ENCODE measurements at places on chromosomes 7 and 10.
A peak's percentile ranks its signal among the peaks of the same experiment; 100 is the strongest.

- no peak for DNase-seq
These were observed 9.7 kb downstream of the TECPR1 start for GRCh38 chr7:98242342-98242741.

- peak; percentile 74 for DNase-seq
These were observed 1.3 kb upstream of the GRK5 start for GRCh38 chr10:119205894-119206602.

- DNase-seq: no peak
These were observed 290.0 kb upstream of the SEMA3A start for GRCh38 chr7:84484502-84485079.

- DNase-seq: no peak
These were observed 56.3 kb downstream of the CAMK1D start for GRCh38 chr10:12405342-12406320.

DNA sequence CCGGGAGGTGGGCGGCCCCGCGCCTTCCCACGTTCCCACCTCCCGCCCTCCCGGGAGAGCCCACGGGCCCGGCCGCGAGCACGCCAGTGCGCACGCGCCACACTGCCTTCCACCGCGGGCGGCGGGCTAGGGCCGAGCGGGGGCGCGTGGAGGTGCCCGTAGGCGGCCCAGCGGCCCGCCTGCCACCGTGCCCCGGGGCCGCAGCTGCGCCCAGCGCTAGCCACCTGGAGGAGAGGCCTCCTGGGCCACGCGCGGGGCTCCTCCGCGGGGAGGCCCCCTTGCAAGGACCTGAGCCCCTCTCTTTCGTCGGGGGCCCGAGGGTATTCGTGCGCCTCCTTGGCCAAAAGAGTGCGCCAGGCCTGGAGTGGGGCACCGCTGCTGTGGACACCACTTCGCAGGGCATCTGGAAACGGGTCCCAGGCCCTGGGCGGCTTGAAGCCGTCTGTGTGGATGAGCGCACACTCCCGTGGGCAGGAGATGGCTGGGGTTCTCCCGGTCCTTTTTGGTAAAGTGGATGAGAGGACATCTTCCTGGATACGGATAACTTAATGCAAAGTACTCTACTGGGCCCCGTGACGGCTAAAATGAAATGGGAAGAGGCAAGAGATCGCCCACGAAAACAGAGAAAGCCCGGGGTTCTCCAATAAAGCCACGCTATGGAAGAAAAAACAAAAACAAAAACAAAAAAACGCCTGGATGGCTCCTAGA, 9.0 kb upstream of the EBF3 start:
- no peak for DNase-seq

GRCh38 chr10:22042557-22043326, 39.2 kb upstream of the DNAJC1 start:
- DNase-seq: no peak

- no peak for DNase-seq
These were observed 266.1 kb downstream of the SORCS1 start for GRCh38 chr10:106898446-106898845.

- DNase-seq: no peak
These were observed 287.1 kb upstream of the NEBL start for GRCh38 chr10:21184216-21184615.

DNA sequence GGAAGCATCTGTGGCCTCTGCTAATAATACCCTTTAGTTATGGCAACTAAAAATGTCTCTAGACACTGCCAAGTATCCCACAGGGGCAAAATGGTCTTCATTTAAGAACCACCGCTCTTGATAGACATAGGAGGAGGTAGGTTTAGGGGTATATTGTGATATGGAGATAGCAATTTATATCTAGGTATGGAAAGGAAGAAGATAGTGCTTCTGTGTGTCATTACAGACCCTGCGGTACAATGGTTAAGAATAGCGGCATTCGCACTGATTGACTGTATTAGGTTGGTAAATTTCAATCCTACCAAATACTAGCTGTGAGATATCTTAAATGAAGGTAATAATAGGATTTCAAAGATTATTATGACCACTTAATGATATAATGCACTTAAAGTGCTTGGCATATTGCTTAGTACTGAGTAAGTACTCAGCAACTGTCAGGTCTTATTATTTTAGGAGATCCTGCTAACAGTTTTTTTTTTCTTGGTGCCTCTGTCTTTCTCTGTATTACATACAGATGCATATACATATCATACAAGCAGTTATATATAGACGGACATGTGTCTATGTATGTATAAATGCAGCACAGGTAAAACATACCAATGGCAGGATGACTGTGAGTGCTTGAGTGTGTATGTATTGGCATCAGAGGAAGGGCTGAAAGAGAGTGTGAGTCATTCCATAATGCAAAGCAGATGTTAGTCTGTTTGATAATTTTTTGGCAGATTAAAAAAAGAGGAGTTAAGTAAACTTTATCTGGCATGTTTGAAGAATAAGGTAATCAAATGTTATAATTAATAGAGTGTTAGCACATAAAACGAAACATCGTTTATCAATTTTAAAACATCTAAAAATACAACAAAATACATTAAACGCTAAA, 50.0 kb upstream of the ITGB8 start:
- DNase-seq: no peak

DNA sequence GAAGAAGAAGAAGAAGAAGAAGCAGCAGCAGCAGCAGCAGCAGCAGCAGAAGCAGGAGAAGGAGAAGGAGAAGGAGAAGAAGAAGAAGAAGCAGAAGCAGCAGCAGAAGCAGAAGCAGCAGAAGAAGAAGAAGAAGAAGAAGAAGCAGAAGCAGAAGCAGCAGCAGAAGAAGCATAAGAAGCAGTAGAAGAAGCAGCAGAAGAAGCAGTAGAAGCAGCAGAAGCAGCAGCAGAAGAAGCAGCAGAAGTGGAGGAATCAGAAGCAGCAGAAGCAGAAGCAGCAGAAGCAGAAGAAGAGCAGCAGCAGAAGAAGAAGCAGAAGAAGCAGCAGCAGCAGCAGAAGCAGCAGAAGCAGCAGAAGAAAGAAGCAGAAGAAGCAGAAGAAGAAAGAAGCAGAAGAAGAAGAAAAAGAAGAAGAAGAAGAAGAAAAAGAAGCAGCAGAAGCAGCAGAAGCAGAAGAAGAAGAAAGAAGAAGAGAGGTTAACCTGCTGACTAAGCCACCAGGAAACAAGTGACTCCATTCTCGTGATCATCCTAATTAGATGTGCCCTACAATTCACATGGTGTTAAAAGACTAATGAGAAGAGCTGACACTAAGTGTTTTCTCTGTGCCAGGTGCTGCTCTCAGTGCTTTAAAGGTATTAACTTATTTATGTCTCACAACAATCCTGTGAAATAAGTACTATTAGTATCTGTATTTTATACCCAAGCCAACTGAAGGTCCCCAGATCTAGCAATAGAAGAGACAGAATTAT, 11.6 kb downstream of the CDNF start:
- no peak for DNase-seq

DNA sequence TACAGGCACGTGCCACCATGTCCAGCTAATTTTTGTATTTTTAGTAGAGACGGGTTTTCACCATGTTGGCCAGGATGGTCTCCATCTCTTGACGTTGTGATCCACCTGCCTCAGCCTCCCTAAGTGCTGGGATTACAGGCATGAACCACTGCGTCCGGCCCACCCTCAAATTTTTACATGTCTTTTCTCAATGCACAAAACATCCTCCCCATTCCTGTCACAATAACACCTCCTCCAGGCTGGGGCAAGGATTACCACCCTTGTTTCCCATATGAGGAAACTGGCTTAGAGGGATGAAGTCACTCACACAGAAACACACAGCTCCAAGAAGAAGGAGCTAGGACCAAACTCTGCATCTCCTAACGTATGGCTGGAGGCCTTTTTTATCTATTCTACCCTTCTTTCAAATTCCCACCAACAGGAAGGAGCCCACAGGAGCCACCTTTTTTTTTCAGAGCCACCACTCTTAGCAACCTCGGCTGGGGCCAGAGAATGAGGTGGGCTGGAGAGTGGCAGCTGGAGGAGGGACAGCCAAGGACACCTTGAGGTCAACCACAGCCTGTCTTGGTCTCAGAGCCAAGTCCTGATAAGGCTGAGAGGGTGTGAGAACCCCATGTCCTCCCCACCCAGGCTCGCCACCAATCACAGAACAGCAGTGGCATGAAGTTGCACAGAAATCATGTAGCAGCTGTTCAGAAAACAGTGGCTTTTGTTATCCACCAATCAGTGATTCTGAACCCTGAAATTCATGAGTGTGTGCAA, 113.1 kb upstream of the PDLIM1 start:
- DNase-seq: no peak

DNA sequence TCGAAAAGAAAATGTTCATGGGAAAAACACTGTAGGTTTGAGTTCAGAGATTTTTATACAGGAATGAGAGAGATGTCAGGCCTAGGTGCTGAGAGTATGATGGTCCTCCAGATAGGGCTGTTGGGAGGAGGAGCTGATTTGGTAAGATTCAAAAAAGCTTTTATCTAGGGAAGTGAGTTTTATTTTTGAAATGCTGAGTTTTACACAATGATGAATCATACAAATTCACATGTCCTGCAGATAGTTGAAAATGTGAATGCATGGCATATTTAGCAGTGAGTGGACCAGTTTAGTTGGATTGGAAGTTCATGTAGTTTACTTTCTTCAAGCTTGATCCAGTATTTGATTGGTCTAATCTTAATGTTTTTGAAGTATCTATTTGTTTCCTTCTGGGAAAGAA, 154.8 kb downstream of the LRRC4 start:
- DNase-seq: no peak

- DNase-seq: no peak
These were observed 47.0 kb upstream of the ELMO1 start for GRCh38 chr7:37495574-37496184.

DNA sequence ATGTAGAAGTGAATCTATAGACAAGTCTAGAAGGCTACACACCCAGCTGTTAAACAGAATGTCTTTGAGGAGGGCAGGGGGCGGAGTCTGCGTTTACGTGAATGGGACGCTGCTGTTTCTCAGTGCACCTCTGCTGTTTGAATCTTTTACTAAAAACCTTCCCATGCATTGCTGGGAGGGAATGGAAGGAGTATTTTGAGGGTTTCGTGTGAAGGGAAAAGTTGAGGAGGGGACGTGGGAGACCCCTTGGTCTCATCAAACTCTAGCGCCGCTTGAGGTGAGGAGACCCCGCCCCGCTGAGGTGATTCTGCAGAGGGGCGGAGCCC, 492 bp upstream of the VCL start:
- peak; percentile 78 for DNase-seq

DNA sequence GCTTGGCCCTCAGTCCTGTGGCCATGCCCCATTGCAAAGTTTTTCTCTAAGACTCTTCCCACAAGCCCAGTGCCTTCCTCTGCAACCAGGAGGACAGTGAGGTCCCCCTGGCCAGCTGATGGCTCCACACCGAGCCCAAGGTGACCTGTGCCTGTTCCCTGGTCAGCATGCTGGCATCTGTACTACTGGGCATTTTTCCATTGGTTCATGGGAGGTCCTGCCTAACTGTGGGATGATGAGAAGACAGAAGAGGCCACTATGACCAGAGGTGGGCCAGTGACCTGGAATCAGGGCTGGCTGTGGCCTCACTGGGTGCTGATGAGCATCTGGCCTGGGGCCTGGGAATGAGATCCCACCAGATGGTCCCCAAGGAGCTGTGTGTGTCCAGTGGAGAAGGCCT, 20.2 kb downstream of the CALML3 start:
- no peak for DNase-seq

DNA sequence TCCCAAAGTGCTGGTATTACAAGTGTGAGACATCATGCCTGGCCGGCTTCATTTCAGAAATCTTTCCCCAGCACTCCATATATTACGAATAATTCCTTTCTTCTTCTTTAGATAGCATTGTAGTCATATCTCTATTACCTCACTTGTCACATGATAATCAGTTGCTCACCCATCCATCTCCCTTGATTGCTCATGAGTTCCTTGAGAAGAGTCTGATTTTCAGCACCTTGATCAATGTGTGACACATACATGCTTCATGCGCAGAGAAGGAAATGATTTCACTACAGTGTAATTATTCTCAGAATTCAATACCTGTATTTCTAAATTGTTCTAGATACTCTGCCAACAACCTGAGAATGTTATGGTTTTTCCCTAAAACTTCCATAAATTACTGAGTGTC, 26.7 kb upstream of the GGCT start:
- DNase-seq: no peak

- DNase-seq: no peak
These were observed 8.0 kb upstream of the DMTF1 start for GRCh38 chr7:87144173-87144657.

GRCh38 chr7:34298492-34299013, 359.5 kb upstream of the NPSR1 start:
- DNase-seq: no peak

GRCh38 chr10:3898821-3899220, 113.8 kb upstream of the KLF6 start:
- no peak for DNase-seq

DNA sequence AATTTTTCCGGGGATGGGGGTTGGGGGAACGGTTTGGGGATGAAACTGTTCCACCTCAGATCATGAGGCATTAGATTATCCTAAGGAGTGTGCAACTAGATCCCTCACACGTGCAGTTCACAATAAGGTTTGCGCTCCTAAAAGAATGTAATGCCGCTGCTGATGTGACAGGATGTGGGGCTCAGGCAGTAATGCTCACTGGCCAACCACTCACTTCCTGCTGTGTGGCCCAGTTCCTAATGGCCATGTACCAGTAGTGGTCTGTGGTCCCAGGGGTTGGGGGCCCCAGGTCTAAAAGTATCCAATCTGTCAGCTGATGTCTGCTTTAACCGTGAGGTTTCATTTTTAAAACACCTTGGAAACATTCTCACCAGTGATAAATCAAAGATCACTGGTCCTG, 2.2 kb downstream of the STN1 start:
- DNase-seq: no peak

DNA sequence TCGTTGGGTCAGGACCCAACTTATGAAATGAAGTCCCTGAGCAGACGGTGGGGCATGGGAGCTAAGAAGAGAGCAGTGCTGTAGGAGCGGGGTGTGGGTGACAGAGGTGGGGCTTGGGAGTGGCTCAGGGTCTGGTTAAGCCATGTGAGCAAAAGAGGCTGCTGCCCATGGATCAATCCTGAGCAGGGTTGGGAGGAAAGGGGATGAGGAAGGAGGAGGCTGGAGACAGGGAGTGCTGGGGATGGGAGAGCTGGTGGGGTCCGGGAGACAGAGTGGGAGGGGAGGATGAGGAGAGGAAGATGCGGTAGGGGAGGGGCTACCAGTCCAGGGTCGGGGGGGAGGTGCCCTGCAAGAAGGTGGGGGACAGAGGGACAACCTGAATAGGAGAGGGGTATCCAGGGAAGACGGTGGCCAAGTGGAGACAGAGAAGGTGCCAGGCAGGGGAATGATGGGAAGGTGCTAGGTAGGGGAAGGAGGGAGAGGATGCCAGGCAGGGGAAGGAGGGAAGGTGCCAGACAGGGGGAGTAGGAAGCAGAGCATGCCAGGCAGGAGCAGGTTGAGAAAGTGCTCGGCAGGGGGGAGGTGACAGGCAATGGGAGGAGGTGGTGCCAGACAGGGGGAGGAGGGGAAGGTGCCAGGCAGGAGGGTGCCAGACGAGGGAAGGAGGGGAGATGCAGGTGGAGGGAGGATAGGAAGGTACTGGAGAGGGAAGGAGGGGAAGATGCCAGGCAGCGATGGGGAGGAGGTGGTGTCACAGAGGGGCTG, 27.5 kb upstream of the SMARCD3 start:
- no peak for DNase-seq

GRCh38 chr7:137485818-137486217, 142.3 kb upstream of the PTN start:
- DNase-seq: no peak

Measured in activated CD4-positive, alpha-beta T cell treated with anti-CD3 and anti-CD28 coated beads, Interleukin-2, amount 50 U/mL, for 48 hours (primary cell).